ENCODE measurements at places on chromosomes 16 and 17.

DNA sequence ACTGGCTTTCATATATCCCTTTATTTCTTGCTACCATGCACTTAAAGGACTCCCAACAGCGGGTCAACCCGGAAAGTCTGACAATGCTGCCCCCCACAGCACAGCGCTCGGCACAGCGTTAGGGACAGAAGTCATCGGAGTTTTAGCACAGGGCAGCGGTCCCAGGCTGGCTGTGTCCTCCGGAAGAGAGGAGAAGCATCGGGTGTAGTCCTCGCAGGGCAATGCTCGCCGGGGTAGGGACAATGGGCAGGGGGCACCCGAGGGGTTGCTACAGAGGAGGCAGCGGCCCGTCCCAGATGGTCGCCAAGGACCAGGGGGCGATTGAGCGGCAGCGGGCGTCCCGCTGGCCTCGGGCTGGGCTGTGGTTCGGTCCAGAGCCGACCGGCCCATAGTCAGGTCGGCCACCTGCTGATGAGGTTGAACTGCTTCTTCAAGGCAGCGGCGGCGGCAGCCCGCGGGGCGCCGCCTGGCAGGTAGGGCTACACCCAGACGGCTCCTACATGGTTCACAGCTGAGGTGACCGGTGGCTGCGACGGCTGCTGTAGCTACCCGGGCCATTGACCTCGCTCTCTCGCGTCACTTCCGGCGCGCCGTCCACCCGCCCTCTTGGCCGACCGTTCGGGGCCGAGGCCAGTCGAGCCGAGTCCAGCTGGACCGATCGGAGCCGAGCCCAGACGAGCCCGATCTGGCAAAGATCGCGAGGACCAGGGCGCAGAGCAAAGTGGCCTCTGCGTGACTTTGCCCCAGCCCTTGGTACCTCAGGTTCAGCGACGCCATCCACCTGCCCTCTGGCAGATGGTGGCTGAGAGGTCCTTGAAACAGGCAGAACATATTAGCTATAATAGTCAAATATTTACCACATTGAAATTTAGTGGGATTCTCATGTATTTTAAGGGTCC, 4.7 kb upstream of the LCMT1 start:
- DNase-seq = peak; percentile 35

GRCh38 chr16:84726079-84726668, 26.4 kb downstream of the USP10 start:
- peak; percentile 66 for DNase-seq

GRCh38 chr16:15450624-15451023, 16.2 kb downstream of the BMERB1 start:
- DNase-seq = no peak

GRCh38 chr17:81858170-81858966, 2.0 kb downstream of the P4HB start:
- DNase-seq = no peak

- no peak for DNase-seq
Observed at GRCh38 chr16:88622125-88622524, 16.2 kb upstream of the IL17C start.

DNA sequence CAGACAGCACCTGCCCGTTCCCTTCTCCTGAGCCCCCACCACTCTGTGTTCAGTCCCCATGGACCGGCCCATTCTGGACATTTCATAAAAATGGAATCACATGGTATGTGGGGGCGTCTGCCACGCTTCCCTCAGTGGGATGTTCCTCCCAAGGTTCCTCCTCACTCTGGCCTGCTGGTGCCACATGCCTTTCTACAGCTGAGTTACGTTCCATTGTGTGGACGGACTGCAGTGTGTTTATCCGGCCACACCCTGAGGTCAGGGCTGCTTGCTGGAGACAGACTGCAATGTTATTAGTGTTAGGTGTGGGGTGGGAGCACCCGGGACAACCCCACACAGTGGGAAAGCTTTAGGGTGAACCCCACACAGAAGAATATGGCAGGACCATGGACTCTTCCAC, 5.9 kb upstream of the AATK start:
- DNase-seq = no peak

GRCh38 chr16:23174622-23175021, 7.9 kb upstream of the SCNN1G start:
- DNase-seq = no peak

DNA sequence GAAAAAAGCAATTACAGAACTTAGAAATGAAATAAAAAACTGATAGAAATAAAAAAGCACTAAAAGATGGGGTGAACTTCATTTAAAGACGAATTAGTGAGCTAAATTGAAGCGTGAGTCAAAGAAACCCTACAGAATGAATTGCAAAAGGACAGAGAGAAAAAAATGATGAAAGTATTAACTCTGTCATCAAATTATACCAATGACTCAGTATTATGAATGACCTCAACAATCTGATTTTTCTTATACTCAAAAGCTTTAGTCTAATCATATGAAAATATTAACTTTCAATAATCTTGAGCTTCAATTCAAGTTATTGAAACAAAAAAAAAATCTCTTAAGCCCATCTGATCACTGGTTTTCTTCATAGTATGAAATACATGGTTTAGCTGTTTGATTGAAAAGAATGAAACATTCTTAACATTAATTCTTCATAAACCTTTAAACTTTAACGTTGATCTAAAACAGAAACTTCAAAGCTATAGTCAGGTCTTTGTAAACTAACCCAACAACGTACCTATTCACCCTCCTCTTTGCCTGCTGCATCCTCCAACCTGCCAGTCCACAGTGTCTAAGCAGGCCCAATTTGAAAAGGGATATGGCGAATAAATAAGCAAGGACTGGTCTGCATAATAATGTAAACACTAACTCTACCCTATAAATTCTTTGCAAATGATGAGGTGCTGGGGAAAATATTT, 6.6 kb downstream of the ABCA5 start:
- DNase-seq = no peak

GRCh38 chr17:72004611-72005331, 116.0 kb upstream of the SOX9 start:
- DNase-seq = no peak

DNA sequence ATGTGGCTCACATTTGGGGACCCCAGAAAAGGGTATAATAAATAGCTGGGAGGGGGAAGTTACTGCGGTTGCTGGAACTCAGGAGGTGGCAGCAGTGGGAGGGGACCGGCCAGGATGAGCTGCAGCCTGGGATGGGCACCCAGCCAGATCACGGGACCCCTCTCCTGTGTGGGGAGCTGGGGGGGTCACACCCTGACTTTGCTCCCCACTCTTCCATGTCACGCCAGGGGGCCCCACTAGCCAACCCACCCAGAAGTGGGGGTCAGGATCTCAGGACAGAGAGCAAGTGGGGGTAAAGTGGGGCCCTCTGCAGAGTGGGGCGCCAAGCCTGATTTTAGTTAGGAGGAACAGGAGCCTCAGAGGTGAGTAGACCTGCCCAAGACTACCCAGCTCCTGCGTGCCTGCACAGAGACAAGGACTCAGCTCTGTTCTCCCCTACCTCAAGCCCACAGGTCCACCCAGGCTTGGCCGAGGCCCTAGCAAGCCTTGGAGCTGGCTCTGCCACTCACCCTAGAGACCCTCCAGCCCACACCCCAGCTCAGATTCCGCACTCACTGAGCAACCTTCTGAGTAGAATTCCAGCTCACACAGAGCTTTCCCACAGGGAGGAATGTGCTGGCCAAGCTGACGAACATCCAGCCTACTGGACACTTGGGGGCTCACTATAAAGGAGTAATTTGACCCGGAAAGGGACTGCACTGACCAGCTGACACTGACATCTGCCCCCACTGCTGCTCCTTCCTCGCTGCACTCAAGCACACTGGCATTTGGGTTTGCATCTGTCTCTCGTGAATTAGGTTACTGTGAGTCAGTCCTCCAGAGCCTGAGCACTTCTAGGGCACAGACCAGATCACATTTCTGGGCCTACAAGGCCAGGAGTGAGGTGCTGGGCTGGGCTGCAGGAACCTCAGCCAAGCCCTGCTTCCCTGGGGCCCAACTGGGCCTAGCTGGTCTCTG, 310.1 kb downstream of the C16orf95 start:
- no peak for DNase-seq

DNA sequence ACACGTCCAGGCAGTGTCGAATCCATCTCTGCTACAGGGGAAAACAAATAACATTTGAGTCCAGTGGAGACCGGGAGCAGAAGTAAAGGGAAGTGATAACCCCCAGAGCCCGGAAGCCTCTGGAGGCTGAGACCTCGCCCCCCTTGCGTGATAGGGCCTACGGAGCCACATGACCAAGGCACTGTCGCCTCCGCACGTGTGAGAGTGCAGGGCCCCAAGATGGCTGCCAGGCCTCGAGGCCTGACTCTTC, 7.2 kb upstream of the CD68 start:
- DNase-seq = no peak

DNA sequence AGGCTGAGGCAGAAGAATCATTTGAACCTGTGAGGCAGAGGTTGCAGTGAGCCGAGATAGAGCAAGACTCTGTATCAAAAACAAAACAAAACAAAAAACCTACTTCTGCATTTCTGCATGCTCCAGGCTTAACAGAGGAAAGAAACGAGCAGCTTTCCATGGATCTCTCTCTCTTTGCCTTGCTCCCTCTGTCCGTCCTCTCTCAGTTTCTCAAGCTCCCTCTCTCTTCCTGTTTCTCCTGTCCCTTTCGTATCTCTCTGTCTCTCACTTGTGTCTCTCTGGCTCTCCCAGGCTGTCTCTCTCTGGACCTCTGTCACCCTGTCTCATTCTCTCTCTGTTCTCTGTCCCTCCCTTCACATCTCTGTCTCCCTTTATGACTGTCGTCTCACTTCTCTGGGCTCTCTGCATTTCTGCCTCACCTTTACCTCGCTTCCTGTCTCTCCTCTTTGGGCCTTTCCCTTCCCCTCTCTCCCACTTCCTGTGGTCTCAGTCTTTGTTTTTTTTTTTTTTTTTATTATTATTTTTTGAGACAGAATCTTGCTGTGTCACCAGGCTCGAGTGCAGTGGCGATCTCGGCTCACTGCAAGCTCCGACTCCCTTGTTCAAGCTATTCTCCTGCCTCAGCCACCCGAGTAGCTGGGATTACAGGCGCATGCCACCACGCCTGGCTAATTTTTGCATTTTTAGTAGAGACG, 4.1 kb upstream of the PITPNA start:
- DNase-seq = no peak

DNA sequence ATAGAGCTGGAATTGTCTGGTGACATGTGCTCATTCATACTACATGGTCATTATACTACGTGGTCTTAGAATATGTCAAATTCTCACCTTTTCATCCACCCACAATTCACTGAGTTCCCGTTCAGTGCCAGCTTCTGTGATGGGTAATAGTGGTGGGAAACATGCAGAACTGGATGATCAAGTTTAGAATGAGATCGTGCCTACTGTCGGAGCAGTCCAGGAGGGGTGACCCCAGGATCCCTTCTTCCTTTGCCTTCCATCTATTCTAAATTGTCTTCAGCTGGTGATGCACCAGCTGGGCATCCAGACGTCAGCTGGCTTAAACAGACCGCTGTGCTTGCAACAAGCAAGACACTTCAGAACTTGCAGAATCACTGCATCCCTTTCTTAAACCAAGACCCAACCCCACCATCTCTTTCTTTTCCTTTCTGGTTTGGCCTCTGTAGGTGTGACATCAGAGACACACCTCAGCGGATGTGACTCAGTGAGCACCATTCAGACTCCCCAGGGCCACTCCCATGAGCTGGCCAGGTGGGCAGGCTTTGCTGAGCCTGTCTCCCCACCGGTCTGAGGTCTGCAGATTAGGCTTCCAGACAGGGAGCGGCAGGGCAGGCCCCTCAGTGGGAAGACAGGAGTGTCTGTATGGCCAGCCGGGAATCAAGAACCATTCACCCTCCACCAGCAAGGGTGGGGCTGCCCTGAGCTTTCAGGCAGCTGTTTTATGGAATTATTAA, 18.1 kb downstream of the C17orf100 start:
- DNase-seq = no peak

- no peak for DNase-seq
Observed at GRCh38 chr17:4853208-4853671, 20.1 kb downstream of the MINK1 start.

- no peak for DNase-seq
Observed at GRCh38 chr17:50728881-50729765, 9.7 kb downstream of the LUC7L3 start.

GRCh38 chr16:52456368-52456767, 90.6 kb downstream of the TOX3 start:
- DNase-seq = no peak

- no peak for DNase-seq
Observed at GRCh38 chr17:19372866-19373504, 5.3 kb upstream of the MAPK7 start.

DNA sequence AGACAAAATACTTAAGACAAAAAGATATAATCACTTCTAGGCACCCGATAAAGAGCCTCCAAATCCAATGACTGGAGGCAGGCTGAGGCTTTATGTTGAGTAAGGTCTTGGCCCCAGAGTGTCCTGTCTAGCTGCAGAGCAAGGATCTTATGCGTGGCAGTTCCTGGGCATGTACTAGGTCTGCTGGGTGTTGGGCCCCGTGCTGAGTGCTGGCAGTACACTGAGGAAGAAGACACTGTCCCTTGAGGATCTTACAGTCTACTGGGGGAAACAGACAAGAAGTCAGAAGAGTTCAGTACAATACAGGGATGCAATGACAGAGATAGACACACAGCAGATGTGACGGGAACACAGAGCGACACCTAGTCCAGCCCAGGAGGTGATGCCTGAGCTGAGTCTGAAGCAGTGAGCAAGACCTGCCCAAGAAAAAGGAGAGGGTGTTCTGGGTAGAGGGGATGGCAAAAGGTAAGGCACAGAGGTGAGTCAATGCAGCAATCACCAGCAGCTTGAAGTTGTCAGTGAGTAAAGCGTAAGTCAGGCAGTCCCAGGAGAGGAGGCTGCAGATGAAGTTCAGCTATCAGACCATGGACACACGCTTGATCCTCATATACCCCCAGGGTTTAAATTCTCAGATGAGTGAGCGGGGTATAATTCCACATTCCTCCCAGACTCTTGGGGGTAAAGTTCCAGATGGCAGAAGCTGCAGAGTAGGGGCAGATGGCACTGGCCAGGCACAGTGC, 18.1 kb downstream of the MAP3K14 start:
- DNase-seq = no peak

GRCh38 chr17:66795486-66795885, 39.4 kb upstream of the CACNG5 start:
- no peak for DNase-seq

GRCh38 chr17:66165537-66166123, 26.3 kb downstream of the CEP112 start:
- no peak for DNase-seq

GRCh38 chr17:73510981-73511718, 133.1 kb downstream of the SDK2 start:
- no peak for DNase-seq

DNA sequence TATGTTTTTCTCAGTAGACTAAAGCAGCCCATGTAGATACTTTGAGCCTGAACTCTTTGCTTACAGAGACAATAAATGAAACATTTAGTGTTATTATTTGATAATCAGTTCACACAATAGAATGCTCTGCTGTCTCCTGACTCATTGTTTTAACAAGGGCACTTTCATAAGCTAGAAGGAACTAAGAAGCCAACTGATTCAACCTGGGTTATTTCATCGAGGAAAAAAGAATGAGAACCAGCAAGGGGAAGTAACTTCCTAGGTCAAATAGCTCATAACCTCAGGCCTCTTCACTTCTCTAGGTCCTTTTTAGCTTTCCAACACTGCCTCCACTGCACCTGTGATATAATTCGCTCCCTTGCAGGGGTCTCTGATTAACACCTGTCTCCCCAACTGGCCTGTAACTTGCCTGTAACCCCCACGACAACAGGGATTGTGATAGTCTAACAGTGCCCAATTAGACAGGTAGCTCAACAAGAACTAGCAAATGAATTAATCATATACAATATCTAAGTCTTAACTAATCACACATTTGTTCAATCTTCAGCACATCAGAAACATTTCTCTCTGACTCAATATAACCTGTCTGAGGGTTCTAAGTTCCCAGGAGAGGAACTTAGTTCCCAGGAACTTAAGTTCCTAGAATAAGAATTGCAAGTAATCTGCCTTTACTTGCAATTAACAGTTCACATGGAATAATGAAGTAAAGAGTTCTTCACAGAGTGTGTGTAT, 34.8 kb downstream of the RFFL start:
- DNase-seq = no peak
